Skeletal muscle tissue (tissue), 5 donors: ENCODE measurements at places on chromosomes 4 and X. TPM values are rescaled to one million over a fixed set of nuclear protein-coding genes. Genes with fewer than 3 reads are reported as not detected.

The PSAPL1 gene
- not detected for total RNA-seq

The ASB9 gene
- 3.7 TPM for total RNA-seq

The FOXR2 gene
- not detected for total RNA-seq

The FGF16 gene
- total RNA-seq, result 3.1 TPM

The IQCM gene
- total RNA-seq, result not detected

The PLXNB3 gene
- total RNA-seq, result 1.0 TPM
